Kidney (tissue), 22 donors: ENCODE measurements at places on chromosomes 7 and 10. TPM values are rescaled to one million over a fixed set of nuclear protein-coding genes. Genes with fewer than 3 reads are reported as not detected.

DNA sequence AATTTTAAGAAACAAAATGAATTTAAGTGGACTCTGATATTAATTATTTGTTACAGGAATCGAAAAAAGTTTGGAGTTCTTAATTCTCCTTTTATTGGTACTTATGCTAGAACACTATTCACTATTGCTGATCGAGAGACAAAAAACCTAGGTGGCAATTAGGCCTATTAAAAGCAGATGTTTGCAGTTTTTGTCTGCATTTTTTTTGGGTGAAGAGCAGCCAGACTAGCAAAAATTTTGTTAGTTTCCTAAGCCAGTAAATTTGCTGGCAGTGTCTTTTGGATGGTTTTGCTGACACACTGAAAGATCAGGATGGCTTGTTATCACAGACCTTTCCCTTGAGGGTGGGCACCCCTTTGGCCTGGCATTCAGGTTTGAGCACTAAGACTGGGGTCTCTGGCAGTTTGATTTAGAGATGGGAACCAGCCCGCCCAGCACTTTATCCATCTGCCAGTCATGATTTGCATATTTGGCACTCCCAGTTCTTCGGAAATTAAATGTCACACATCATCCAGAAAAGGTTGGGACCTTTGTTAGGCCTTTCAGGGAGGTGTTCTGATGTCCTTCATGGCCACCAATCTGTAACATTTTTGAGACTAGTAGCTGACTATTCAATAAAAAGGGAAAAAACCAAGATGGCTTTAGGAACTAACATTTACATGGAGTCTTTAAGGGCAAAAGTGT is 57.3 kb downstream of the INPP5F start:
- DNase-seq: no peak

- peak; percentile 34 for DNase-seq
Observed at GRCh38 chr7:19442016-19442785, 266.6 kb downstream of the POLR1F start.

- peak; percentile 82 for DNase-seq
Observed at GRCh38 chr10:72340510-72341261, 14.0 kb downstream of the DNAJB12 start.

GRCh38 chr10:110005719-110006118 is 2.1 kb upstream of the ADD3 start:
- DNase-seq: peak; percentile 63

DNA sequence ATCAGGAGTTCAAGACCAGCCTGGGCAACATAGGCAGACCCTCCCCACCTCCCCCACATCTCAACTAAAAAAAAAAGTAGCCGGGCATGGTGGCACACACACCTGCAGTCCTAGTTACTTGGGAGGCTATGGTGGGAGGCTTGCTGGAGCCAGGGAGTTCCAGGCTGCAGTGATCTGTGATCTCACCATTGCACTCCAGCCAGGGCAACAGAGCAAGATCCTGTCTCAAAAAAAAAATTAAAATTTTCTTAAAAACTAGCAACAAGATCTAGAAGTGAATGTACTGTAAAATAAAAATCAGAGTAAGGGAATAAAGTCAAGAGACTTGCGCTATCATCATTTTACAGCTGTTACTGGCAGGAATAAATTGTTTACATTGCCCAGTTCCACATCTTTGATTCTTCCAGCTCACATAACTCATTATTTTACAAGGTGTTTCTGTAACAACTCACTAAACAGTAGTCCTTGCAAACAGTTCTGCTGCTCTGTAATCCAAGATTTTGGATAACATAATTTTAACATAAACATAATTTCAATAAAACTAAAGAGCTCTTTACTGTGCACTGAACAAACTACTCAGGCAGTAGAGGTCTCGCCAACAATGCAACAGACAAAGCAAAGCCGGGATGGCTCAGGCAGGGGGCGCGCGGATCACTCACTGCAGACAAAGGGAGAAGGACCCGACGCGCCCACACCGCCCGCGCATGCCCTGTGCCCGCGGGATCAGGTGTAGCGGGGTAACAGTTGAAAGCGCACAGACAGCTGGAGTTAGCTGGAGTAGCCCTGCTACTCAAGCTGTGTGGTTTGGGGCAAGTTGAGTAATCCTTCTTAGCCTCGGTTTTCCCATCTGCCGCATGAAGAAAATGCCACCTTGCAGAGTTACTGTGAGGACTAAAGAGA is 73.3 kb upstream of the NFE2L3 start:
- peak; percentile 86 for DNase-seq

- no peak for DNase-seq
Observed at GRCh38 chr10:68251625-68252495, 19.9 kb upstream of the ATOH7 start.

- no peak for DNase-seq
Observed at GRCh38 chr7:84666651-84667050, 472.1 kb upstream of the SEMA3A start.

GRCh38 chr7:135708041-135708440 is 19.9 kb downstream of the SLC13A4 start:
- DNase-seq: no peak

- no peak for DNase-seq
Observed at GRCh38 chr7:98199131-98199530, 12.1 kb upstream of the BHLHA15 start.

Gene STRIP2
- 0.88 TPM for total RNA-seq

Gene TNPO3
- total RNA-seq: 35.7 TPM

Gene KLF14
- total RNA-seq: not detected

Gene ZNF789
- total RNA-seq: 14.8 TPM
